ENCODE measurements at places on chromosomes 4 and X.

DNA sequence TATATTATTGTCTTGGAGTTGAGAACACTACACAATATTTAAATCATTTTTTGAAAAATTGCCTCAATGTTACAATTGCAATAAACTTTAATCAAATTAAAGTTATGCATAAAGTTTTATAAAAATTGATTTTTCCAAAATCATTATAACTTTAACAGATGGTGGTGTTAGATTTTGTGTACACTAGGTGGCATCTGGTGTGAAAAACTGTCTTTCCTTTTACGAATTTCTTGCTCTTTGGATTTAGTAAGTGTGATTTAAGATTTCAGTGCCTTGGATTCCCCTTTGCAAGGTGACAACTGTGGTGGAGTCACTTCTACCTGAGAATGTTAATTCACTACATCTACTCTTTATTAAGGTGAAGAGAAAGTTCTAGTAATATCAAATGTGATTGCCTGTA, 91.6 kb downstream of the AREG start:
- no peak for DNase-seq

- no peak for DNase-seq
Measured at GRCh38 chrX:49198540-49199314, 1.3 kb downstream of the SYP start.

DNA sequence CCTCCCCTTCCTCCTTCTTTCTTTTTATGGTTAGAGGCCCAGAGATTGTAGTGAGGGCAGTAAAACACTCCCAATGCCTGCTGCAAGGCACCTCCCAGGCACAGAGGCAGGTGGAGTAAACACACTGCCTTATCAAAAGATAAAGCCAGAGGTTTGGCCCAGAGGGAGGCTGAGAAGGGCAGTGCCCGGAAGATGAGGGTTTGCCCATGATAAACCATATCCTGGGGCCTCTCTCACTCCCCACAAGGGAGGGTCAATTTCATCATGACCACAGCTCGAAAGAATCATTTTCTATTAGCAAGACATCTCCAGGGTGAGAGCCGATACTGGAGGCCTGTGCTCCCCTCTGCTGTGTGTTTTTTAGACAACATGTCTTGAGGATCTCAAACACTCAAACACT, 98.5 kb upstream of the FAM9C start:
- no peak for DNase-seq

DNA sequence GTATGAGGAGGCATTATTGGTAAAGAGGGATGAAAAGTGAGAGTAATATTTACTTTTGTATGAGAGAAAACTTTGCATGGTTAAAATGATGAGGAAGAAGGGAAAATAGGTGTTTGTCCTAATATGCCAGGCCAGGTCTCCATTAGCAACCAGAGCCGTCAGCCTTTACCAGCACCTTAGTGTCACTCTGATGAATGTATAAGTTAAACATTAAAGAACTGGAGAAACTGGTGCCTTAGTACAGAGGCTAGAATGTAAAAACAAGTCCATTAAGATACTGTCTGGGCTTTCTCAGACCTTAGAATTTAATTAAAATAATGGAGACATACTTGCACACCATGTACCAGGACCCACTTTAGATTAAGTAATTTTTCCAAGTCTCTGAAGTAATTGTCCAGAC, 222.3 kb downstream of the FAM47A start:
- no peak for DNase-seq

- DNase-seq, result no peak
Measured at GRCh38 chr4:184962125-184962638, 56.1 kb upstream of the HELT start.

DNA sequence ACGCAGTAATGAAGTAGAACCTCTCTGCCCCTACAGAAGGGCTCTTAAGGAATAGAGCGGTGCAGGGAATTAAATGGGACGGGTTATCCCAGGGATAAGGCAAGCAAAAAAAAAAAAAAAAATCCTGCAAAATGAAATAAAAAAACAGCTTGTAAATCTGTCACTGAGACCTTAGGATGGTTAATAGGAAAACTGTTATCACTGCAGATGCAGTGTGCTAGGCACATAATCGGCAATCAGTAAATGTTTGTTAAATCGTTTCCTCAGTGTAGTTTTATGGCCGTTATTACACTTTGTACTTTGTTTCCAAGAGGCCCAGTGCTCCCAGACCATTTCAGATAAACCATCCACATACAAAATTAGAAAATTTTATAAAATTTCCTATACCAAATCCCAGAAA, 1.0 kb downstream of the HNRNPH2 start:
- no peak for DNase-seq

DNA sequence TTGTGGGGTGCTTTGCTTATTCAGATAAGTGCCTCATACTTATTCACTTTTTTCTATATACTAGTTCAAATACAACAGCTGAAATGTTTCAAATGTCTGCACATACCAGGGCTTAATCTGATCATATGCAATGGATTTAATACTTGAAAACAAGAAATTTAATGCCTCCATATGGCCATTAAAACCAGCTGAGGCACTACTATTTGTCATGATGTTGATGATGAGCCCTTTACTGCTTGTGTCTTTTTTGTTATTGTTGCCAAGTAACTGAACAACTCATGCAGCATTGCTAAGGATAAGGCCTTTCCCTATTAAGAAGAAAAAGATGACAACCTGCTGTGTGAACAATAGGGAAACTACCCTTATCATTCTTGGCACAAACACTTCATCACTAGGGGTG, 52.5 kb downstream of the MAGEB10 start:
- no peak for DNase-seq

- no peak for DNase-seq
Measured at GRCh38 chr4:1479454-1479853, 73.2 kb upstream of the NKX1-1 start.

DNA sequence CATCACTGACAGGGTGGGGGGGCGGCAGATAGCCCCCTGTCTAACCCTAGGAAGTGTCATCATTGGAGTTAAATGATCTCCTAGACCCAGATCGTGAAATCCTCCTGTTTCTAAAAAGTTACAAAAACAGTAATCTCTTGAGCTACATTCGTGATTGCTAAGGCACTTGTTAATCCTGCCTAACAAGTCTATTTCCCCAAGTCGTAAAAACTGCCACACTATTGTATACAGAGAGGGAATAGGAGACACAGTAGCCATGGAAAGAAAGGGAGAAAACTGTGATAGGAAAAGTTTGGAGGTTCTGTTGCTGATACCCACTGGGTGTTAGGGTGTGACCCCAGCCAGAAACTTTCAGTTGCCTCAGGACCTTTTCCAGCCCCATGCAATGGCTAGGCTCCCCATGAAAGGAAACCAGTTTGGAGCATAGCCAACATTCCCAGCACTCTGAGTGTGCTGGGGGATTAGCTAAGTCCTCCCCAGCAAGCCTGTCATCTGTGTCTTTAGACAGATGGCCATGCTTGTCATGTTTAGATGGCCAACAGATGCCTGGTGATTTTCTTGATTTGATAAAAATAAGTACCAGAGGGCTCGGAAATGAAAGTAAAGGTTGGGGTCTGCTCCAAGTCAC, 63.3 kb upstream of the ANXA10 start:
- no peak for DNase-seq

DNA sequence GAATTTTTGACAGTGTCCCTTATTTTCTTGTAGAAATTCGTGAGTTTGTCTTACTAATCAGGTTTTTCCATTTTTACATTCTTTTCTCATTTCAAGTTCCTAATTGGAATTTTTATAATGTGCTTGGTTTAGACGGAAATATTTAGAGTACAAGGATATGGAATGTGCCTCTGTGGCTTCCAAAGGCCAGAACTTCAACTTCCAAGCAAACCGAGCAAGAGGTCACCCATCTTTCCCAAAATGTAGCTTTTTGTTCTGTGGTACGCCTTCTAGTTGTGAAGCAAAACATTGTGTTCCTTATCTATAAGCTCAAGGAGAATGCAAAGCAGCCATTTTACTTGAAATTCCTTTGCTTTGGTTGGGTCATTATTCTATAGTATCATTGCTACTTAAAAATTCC, 212.8 kb upstream of the PACRGL start:
- DNase-seq, result no peak

DNA sequence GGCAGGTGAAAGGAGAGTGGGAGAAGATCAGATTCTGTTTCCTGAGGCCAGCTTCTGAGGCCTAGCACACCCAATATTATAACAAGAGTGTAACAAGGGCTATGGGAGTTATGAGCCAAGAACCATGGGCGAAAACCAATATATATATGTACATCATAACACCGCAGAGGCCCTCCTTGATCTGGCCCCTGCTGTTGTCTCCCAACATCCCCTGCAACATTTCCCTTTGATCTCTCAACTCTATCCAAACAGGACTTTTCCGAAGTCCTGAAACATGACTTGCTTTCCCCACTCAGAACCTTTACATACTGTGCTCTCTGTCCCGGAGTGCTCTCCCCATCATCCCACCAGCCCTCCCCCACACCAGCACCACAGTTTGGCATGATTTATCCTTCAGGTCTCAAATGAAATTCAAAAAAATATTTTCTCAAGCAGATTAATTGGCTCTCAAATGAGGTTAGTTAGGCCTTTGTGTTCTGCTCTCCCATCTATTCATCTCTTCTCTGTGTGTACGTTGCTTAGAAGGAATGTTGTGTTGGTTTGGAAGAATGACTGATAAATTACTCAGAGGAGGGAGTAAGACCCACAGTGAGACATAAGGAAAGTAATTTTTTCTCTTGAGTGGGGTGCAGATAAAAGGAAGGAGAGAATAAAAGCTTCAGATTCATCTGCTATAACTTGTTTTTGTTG, 58.1 kb upstream of the SMIM10 start:
- no peak for DNase-seq

- DNase-seq, result no peak
Measured at GRCh38 chrX:13091111-13091765, 46.8 kb upstream of the FAM9C start.

- peak; percentile 72 for DNase-seq
Measured at GRCh38 chr4:56821381-56822243, at the start of gene SPINK2. SPINK2 (minus strand) TSS chr4:56821701; CDS start chr4:56821662, 39 bp downstream.
